ENCODE measurements at places on chromosomes 6 and 20.

GRCh38 chr6:135181333-135182070, 394 bp downstream of the MYB start:
- no peak for DNase-seq

GRCh38 chr6:100339574-100340255, 125.0 kb downstream of the SIM1 start:
- no peak for DNase-seq

- DNase-seq = no peak
These were observed 19.5 kb downstream of the CEBPB start for GRCh38 chr20:50210066-50210619.

DNA sequence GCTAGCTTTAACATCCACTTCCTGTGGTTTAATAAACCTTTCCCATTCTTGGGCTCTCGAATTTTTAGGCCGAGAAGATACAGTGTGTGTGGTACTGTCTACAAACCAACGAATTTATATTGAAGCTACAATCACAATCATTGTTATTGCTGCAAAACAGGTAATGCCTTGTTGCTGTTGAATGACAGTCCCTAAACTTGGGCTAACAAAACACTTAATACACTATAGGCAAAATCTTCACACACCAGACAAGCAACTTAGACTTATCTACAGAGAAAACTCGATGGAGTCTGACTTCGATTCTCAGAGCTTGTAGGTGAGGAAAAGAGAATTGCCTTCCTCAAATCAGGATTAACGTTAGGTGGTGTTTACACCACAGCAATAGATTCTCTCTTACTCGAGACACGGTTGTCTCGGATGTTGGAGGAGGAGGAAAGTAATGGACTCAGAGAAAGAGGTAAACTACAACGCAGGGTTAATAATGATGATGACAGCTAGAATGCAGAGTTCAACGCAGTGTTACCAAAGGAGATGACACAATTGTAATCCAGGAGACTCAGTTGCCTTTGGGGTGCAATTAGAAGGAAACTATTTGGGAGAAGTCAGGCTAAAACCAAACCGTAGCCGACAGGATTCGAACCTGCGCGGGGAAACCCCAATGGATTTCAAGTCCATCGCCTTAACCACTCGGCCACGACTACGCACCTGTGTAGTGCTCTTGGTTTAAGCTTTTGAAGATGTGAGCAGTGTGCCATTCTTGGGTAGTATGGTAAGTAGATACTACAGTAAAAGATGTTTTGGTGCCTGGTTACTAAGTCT, 32.5 kb upstream of the ZNF184 start:
- no peak for DNase-seq

DNA sequence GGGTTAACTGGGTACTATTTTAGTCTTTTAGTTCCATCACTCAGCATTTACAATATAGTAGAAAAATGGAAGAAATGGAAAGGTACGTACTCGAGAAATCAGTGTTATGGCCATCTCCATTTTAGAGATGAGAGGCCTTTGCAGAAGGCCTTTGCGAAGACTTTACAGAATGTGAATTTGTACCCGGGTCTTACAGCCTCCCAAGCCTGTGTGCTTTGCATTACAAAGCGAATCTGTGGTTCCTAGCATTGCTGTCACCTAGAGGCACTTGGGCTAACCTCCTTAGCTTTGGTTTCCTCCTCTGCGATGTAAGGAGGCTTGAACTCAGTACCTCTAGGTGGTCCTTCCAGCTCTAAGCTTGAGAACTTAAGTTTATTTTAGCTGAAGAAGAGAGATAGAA, 10.9 kb downstream of the VAPB start:
- DNase-seq = no peak

Data from AG09309 (cell line).